ENCODE measurements at places on chromosomes 5 and 9. TPM values are rescaled to one million over a fixed set of nuclear protein-coding genes. Genes with fewer than 3 reads are reported as not detected.

ADAMTS19 gene
- total RNA-seq, result 0.13 TPM

NEK6 gene
- 83.9 TPM for total RNA-seq

LHFPL2 gene
- 31.6 TPM for total RNA-seq

QRFP gene
- not detected for total RNA-seq

FABP6 gene
- total RNA-seq, result not detected

PPP3R2 gene
- total RNA-seq, result not detected

SMIM33 gene
- total RNA-seq, result not detected

GMCL2 gene
- not detected for total RNA-seq

NUTM2G gene
- total RNA-seq, result not detected

TMC1 gene
- total RNA-seq, result not detected
